Karpas-422 (cell line): ENCODE measurements at places on chromosomes 12 and 14. TPM values are rescaled to one million over a fixed set of nuclear protein-coding genes. Genes with fewer than 3 reads are reported as not detected.
A peak's percentile ranks its signal among the peaks of the same experiment; 100 is the strongest.

GRCh38 chr12:123513805-123514204 lies 19.7 kb downstream of the RILPL1 start:
- DNase-seq: no peak

GRCh38 chr12:2745655-2746054 lies 49.1 kb upstream of the FKBP4 start:
- no peak for DNase-seq

DNA sequence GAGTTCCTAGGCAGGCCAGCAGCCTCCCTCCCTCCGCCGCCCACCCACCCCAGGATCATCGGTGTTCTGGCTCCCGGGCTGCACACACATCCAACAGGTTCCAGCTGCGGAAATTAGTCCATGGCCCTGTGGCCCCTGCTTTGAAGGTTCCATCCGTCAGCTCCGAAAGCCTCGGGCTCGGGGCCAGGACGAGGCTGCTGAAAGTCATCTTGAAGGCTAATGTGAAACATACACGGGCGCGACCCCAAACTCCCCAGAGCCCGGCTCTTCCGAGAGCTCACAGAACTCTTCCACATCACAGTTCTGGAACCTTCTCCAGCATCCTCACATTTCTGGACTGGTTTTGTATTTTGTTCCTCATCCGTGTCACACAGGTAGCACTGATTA lies 19.8 kb downstream of the KDM2B start:
- no peak for DNase-seq

DNA sequence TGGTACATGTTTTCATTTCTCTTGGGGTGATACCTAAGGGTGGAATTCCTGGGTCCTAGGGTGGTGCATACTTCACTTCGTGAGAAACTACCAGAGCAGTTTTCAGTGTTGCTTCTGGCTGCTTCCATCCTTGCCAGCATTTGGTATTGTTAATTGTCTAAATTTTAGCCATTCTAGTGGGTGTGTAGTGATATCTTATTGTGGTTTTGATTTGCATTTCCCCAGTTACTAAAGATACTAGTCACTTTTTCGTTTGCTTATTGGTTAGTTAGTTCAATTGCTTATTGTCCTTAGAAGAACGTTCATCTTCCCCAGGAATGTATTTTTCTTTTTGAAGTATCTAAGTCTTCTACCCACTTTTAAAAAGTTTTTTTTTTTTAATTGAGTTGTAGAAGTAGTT lies 80.2 kb downstream of the ERC1 start:
- peak; percentile 40 for DNase-seq

- no peak for DNase-seq
Observed at GRCh38 chr14:71361336-71361735, 454.1 kb downstream of the PCNX1 start.

- DNase-seq: no peak
Observed at GRCh38 chr14:39446131-39446744, 14.0 kb upstream of the FBXO33 start.

DNA sequence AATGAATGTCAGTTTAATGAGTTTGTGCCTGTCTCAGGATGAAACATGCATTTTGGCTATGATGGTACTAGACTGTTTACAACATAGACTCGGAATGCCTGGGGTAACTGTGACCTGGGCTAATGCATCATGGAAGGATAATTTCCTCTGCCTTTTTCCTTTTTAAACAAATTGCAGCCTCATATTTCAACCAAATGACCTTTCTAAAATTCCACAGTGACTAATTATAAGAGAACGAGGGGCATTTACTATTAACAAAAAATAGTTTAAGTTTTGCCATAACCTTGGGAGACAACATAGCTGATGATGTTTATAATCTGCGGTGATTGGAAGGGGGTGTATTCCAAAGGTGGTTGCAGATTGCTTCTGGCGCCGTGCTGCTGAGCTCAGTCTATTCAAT lies 1140.5 kb downstream of the GALC start:
- no peak for DNase-seq

- DNase-seq: no peak
Observed at GRCh38 chr14:88590173-88590572, 27.3 kb downstream of the ZC3H14 start.

GRCh38 chr12:4320497-4320852 lies 538 bp upstream of the TIGAR start:
- no peak for DNase-seq

GRCh38 chr14:84228702-84229101 lies 1301.2 kb upstream of the FLRT2 start:
- no peak for DNase-seq

GRCh38 chr12:89800435-89800834 lies 91.8 kb upstream of the ATP2B1 start:
- no peak for DNase-seq

DNA sequence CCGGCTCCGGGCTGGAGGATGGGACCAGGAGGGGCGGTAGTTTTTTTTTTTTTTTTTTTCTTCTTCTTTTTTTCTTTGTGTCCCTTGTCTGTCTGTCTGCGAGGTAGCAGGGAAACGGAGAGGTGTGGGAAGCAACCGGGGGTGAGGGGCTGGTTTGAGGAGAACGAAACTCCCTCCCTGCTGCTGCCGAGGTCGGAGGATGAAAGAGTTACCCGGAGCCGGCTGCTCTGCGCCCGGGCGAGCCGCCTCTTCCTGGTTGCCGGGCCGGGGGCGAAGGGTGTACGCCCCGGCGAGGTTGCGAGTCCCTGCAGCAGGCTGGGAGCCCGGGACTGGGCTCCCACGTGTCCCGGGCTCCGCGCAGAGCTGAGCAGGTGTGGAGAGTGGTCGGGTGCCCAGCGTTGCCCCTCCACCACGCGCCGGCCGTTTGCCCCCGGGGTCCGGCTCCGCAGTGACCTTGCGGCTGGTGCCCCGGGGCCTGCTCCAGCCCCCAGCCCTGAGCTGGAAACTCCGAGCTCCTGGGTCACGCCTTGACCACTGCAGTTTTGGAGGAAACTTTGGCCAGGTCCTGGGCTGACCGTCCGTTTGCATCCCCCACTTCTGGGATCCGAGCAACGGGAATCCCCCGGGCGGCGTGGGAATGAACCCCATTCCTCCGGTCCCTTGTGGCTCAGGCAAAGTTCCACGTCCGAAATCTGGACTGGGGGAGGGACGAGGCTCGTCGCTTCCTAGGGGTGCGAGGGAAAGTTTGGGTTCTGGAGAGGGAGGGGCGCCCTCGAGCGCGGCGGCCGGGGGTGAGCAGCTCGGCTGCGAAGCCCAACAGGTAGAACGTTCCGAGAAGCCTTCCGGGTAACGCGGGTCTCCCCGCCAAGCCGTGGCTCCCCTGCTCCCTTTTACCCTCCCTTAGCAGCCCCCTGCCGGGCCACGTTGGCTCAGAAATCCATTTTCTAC lies 1.3 kb downstream of the CHST11 start:
- no peak for DNase-seq

DNA sequence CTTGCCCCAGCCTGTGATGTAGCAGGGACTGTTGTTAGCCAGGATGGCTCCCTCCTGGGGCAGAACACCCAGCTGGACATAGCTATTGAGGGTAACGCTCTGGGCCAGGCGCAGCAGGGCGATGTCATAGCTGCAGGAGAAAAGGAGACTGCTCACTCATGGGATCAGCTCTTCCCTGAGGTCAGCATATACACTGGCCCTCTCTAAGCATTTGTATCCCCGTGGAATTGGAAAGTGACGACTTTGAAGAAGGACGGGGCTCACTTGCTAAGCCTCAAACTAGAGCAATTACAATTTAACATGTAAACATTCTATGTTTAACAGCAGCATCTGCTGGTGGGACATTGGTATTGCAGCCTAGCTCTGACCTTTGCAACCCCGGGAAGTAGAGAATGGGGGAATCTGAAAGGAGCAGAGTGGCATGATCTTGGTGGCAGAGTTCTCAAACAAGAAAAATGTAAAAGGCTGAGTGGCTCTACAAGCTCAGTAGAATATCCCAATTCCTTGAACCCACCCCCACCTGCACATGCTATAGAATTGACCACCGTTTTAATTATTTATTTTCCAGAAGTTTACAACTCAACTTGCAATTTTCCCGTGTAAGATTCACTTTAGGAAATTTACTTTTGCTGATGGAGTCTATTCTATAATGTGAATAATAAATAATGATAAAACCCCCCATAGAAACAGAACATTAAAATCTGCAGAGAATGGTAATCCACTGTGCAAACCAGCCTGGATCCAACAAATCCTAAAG lies 5.0 kb downstream of the CELA1 start:
- DNase-seq: peak; percentile 91

DNA sequence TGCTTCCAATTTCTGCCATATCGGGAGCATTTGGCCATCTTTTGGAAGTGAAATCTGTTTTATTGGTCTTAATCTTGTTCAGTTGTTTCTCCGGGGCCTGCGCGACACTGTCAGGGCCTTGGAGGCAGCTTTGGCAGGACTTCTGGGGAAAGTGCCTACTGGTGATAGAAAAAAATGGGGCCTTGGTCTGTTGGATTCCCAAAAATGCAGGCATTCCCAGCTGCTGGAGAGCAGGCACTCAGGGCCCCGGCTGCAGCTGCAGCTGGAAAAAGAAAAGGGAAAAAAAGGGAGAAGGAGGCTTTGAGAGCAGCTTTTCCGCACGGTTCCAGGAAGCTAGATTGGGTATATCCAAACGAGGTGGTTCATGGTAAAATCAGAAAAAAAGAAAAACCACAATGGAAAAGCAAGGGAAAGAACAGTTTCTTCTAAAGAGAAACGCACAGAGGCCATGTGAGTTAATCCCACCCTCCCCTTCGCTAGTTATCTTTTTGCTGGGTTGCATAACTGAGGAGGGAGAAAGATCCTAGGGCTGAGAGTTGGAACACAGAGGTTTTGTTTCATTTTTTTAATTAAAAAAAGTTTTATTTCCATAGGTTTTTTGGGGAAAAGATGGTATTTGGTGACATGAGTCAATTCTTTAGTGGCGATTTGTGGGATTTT lies 134.7 kb upstream of the RFLNA start:
- no peak for DNase-seq

GRCh38 chr14:94679937-94680861 lies 68.0 kb downstream of the SERPINA3 start:
- no peak for DNase-seq

GRCh38 chr12:116631619-116632018 lies 72.4 kb downstream of the MAP1LC3B2 start:
- DNase-seq: no peak

- no peak for DNase-seq
Observed at GRCh38 chr14:51473808-51474565, 177.7 kb upstream of the FRMD6 start.

GRCh38 chr12:6432991-6433390 lies 11.8 kb upstream of the CD27 start:
- peak; percentile 87 for DNase-seq

GRCh38 chr12:15265875-15266274 lies 44.7 kb upstream of the RERG start:
- DNase-seq: no peak

DNA sequence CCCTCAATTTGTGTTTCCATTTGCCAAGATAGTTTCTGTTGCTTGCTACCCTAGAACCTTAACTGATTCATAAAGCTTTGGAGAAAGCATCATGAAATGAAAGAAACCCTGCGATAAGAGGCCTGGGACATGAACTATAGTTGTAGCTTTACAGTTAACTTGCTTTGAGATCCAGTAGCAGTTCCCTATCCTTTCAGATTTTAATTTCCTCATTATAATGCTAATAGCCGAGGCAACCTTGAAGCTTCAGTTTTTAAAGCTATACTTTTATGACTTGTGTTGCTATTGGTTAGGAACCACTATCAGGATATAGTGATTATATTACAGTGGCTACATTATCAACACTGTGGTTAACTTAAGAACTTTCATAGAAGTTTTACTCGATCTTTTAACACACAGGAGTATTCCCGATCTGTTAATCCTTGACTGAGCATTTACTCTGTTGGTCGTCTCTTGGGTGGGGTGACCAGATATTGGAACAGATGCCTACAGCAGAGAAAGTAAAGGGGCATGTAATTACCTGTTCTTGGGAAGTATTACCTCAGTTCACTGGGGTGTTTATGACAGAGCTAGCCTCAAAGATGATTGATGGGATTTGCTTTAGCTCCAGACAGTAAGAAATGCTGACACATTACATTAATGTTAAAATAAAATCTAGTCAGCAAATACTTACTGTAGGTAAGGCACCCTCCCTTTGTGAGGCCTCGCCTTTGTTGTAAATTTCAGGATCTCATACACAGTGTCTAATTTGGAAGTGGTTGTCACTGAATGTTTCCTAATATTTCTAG lies 86.2 kb upstream of the CSRP2 start:
- no peak for DNase-seq

DNA sequence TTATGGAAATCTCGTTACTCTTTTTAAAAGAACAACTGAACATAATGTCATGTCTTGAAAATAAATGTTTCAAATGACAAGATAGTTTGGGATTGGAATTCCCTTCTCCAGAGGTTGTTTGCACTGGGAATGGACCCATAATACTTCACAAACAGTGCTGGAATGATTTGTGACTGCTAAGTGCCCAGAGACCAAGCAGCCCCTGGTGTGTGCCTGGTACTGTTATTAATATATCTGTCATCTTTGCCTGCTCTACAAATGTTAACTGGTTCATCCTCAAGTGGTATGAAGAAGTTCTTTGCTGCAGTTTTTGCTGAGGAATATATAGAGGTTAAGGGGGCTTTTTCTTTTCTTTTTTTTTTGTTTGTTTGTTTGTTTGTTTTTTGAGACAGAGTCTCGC lies 64.9 kb upstream of the DACT1 start:
- no peak for DNase-seq

DNA sequence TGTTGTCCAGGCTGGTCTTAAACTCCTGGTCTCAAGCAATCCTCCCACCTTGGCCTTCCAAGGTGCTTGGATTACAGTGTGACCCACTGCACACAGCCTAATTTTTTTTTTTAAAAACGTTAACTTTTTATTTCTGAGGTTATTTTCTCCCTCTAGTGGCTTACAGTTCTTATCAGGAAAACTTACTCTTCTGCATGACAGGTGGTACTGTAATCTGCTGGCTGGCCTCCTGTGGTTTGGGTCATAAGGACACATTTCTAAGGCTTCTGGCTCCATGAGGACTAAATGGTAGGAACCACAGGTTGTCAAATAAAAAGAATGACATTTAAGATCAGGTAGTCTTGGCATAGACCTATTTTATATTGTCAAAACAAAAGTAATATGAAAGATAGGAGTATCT lies 7.7 kb upstream of the NCKAP1L start:
- DNase-seq: no peak

- no peak for DNase-seq
Observed at GRCh38 chr14:71238835-71239234, 331.6 kb downstream of the PCNX1 start.

DNA sequence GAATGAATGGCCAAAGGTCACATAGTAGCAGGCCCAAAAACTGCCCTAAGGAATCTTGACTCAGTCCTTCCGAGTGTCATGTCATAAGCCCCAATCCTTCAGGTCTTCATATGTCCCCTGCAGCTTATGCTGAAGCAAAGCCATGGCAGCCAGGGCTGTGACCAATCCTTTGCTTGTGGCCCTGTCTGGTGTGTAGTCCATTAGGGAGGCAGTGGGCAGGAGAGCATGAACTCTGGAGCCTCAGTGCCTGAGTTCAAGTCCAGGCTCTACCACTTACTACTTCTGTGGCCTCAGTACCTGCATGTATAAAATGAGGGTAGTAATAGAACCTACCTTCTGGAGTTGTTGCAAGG lies 20.3 kb downstream of the PLEKHG3 start:
- DNase-seq: no peak

The STXBP6 gene
- total RNA-seq: 0.14 and 1.3 TPM in 2 replicates

The GLI1 gene
- total RNA-seq: 1.9 and 9.3 TPM in 2 replicates

The AMHR2 gene
- total RNA-seq: not detected in 2 replicates

The GALNT4 gene
- total RNA-seq: 7.1 and 7.3 TPM in 2 replicates

The MYF6 gene
- not detected in 2 replicates for total RNA-seq

The ZDHHC22 gene
- total RNA-seq: not detected in 2 replicates

The SLC25A47 gene
- not detected in 2 replicates for total RNA-seq

The ZC2HC1C gene
- total RNA-seq: 1.1 and 2.9 TPM in 2 replicates

The IL22 gene
- total RNA-seq: not detected in 2 replicates

The SALL2 gene
- not detected in 2 replicates for total RNA-seq

The KRT82 gene
- total RNA-seq: not detected in 2 replicates

The AMN gene
- total RNA-seq: 7.7 and 16.7 TPM in 2 replicates

The SLC10A1 gene
- total RNA-seq: not detected in 2 replicates

The EPYC gene
- not detected in 2 replicates for total RNA-seq

The RPL10L gene
- total RNA-seq: not detected in 2 replicates
